ENCODE measurements at places on chromosomes 2 and 18.
A peak's percentile ranks its signal among the peaks of the same experiment; 100 is the strongest.

GRCh38 chr2:31567679-31568078, 13.1 kb downstream of the SRD5A2 start:
- no peak for DNase-seq

- DNase-seq, result peak; percentile 58
These were observed 11.5 kb downstream of the SPRED2 start for GRCh38 chr2:65420712-65421431.

DNA sequence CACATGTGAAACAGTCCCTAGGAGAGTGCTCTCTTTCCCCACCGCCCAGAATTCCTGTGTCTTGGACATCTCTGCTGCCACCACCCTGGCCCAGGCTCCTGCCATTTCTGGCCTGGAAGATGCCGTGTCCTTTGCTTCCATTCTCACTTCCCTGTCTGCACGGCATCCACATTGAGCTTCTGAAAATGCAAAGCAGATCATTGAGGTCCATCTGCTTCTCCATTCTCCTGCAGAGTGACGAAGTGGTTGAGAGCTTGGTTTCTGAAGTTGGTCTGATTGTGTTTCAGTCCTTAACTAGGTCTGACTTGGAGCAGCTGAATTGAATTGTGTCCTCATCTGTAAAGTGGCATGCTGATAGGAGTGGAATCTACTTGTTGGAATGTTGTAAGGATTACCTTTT, 98.7 kb upstream of the MGAT5 start:
- DNase-seq, result no peak

- DNase-seq, result no peak
These were observed 70.4 kb upstream of the HDAC4 start for GRCh38 chr2:239471011-239471792.

- DNase-seq, result no peak
These were observed 12.7 kb downstream of the CYTIP start for GRCh38 chr2:157431176-157431575.

- no peak for DNase-seq
These were observed 1672.7 kb upstream of the TMEFF2 start for GRCh38 chr2:193867454-193867853.

DNA sequence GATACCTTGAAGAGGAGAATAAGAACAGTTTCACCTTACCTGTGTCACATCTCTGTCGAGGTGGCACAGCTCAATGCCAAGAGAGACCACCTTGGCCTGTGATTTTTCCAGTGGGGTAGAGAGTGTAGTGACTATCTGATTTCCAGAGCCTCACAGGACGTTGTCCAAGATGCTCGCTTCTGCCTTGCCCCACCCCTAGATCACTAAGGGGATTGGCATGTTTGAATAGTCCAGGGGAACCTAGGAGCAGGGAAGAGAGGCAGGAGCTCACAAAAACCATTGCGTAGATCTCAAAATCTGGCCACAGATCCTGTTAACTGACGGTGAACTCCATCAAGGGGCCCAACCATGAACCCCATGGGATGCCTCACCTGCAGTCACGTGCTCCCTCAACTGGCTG, 24.2 kb downstream of the TMEM178A start:
- DNase-seq, result no peak

DNA sequence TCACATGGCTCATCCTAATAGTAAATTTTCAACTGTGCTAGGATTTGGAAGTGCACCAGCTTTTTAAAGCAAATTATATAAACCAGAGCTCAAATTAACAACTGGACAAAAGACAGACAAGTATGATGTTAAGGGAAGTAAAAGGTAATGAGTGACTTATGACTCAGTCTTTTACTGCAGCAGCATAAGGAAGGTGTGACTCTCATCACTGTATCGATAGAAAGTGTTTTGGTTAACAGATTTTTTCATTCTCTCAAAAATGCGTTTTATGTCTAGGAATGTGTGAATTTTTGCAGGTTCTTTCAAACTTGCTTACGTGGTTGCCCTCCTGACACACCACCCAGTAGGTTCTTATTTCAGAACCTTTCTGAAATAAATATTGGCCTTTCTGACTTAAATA, 244.2 kb upstream of the BOD1L2 start:
- no peak for DNase-seq

DNA sequence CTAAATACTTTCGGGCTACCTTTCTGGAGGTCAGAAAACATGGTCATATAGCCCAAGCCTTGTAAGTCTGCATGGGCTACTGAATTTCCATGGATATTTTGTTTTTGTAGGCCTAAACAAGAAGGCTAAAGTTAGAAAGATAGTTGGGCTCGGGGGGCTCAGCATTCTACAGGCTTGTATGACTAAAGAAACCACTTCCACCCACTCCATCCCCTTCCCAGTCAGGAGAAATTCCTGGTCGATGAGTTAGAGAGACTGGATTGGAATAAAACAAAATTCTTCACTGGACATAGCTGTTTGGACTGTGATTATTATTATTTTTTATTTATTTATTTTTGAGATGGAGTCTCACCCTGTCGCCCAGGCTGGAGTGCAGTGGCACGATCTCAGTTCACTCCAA, 539.4 kb upstream of the TNP1 start:
- peak; percentile 93 for DNase-seq

DNA sequence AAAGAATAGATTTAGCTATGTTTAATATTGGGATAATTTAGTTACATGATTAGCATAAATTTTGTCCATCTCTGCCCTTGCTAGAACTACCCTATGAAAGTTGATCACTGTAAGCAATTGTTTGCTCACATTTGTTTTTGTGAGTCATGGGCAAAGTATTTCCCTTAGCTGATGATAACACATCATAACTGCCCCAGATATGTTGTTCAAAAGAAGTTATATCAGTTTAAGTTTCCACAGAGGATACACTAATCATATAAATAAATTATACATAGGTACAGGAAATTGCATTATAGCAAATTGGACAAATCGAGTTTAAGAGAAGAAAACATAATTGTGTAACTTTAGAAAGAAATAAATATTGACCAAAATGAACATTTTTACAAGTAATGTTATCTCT, 223.2 kb upstream of the PIK3C3 start:
- no peak for DNase-seq

DNA sequence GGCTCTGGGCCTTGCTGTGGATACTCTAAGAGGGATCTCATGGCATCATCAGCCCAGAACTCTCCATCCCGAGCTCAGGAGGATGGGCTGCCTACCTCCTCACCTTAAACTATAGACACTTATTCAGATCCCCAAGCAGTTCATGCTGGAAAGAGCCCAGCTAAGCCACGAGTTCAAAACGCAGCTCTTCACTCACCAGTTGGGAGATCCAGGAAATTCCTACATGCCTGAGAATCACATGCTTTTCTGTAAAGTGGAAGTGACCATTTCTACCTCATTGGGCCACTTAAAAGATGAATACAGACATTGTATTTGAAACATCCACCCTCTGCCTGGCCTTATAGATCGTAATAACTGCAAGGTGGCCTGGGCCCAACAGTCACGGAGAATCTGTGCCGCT, 6.6 kb downstream of the ATOH8 start:
- peak; percentile 60 for DNase-seq
